PC-3 (cell line): ENCODE measurements at places on chromosomes 3 and 15.

DNA sequence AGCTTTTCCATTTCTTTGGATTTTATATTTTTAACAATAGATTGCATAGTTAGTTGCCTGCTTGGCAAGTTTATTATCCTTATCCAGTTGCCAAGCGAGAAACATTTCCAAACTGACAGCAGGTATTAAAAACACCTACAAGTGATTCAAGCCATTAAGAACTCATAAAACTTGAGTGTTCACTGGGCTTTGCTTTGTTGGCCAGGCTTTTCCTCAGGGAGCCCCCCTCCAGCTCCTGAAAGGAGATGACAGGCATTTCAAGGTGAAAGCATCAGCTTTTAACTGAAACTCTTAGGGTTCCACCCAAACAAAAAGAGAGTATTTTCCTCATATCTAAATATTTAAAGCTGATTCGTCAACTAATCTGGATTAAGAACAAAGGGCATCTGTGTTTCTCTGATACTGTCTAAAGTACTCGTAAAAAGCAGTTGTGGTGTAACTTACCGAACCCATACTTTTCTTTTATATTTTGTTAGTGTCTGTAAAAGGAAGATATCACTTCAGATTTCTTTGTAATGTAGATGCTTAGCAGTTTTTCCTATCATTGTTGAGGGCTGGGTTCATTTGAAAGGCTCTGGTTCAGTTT lies 363.4 kb downstream of the OTOL1 start:
- DNase-seq, result peak; percentile 12

DNA sequence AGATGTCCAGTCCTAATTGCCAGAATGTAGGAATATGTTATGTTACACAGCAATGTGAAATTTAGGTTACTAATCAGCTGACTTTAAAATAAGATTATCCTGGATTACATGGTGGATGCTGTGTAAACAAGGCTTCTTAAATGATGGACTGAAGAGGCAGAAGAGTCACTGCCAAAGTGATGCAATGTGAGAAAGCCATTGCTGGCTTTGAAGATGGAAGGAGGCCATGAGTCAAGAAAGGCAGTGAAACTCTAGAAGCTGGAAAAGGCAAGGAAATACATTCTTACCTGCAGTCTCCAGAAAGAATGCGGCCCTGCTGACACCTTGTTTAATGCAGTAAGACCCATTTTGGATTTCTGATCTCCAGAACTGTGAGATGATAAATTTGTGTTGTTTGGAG lies 179.1 kb upstream of the ZPLD1 start:
- peak; percentile 25 for DNase-seq

DNA sequence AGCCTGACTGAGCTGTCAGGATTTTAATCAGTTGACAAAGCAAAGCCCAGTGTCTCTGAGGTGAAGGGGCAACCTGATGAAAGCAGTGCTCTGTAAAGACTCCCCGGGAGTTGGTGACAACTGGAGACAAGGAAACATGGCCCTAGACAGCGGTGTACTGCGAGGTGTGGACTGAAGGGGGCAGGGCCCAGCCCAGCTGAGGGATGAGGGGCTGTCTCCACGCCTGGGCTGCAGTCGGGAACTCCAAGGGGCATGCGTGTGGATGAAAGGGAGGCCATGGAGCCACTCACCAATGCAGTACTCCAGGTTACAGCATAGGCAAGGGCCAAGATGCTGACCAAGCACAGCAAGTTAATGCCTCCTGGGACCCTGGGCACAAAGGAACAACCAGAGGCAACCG lies 45.1 kb downstream of the SCAP start:
- no peak for DNase-seq

DNA sequence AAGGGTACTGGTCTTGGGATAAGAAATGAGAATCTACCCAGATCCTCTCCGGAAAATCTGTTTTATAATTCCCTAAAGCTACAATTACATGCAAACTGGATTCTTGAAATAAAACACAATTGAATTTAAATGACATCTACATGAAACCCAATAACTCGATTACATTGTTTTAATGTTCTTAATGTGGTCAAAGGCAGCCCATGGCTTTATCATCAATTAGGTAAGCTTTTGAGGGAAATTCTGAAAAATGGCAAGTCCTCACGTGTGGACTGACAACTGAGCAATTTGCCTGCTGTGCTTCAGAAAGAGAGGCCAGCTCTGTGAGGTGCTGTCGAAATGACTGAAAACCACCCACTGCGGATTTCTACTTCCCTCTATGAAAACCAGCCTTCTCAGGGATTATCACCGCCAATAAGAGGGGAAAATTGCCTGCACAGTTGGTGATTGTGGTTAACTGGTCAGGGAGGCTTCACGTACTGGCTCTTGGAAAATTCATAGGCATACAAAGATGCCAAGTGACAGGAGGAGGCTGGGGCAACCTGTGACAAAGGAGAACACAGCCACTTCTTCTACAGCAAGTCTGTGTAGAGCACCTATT lies 200.8 kb upstream of the SLCO3A1 start:
- DNase-seq, result no peak

GRCh38 chr3:149776170-149776569 lies 16.2 kb downstream of the ANKUB1 start:
- DNase-seq, result no peak

GRCh38 chr3:13145826-13146642 lies 72.8 kb upstream of the IQSEC1 start:
- no peak for DNase-seq
